ENCODE measurements at places on chromosomes 6 and 20. TPM values are rescaled to one million over a fixed set of nuclear protein-coding genes. Genes with fewer than 3 reads are reported as not detected.

Gene SPTLC3
- total RNA-seq: 0.54 TPM

Gene ATP6V1G2
- 1.3 TPM for total RNA-seq

Gene ERVFRD-1
- not detected for total RNA-seq

Gene FOXA2
- not detected for total RNA-seq

Gene SLC17A9
- total RNA-seq: 6.3 TPM

Gene CLIC5
- not detected for total RNA-seq

Gene RBM39
- 171 TPM for total RNA-seq

Gene BCAS1
- not detected for total RNA-seq

Gene SYCP2
- 0.18 TPM for total RNA-seq

Gene COL11A2
- 0.18 TPM for total RNA-seq

Gene TAB2
- 11.9 TPM for total RNA-seq

Gene LINC00237
- total RNA-seq: not detected

Gene RAMACL
- 0.72 TPM for total RNA-seq

Gene SULF2
- total RNA-seq: 12.3 TPM

Gene ALDH8A1
- total RNA-seq: not detected

Gene BLOC1S5
- total RNA-seq: 7.0 TPM

Gene NKAIN4
- total RNA-seq: not detected

Gene DEFB132
- not detected for total RNA-seq

Gene TTBK1
- total RNA-seq: not detected

Gene CYP39A1
- total RNA-seq: not detected

Gene PRPH2
- total RNA-seq: 0.97 TPM

Gene PTCRA
- not detected for total RNA-seq

Gene BPIFB1
- total RNA-seq: not detected

Gene CST2
- 0.16 TPM for total RNA-seq

Gene IL20RA
- total RNA-seq: not detected

Gene ECI2
- total RNA-seq: 58.3 TPM

Gene LGSN
- total RNA-seq: not detected

Gene SIRPB1
- total RNA-seq: 2.2 TPM

Gene GFOD1
- total RNA-seq: 18.1 TPM

Gene TINAG
- total RNA-seq: not detected

Gene GSTA1
- not detected for total RNA-seq

Gene GGTLC1
- total RNA-seq: not detected

Gene TP53TG5
- not detected for total RNA-seq

Gene SLC22A3
- total RNA-seq: 3.4 TPM

Gene TNNC2
- not detected for total RNA-seq

Gene PLA2G7
- not detected for total RNA-seq

Gene C6orf141
- total RNA-seq: not detected

Gene PROKR2
- not detected for total RNA-seq

Gene ADGRG6
- 1.4 TPM for total RNA-seq

Gene TBXT
- not detected for total RNA-seq

Gene MYMX
- not detected for total RNA-seq

Gene KIAA1755
- total RNA-seq: 0.32 TPM

Gene ZDHHC14
- 5.2 TPM for total RNA-seq

Gene ELOVL4
- 4.5 TPM for total RNA-seq

All from cardiac atrium fibroblast (primary cell).